ENCODE measurements at places on chromosomes 1 and 21.

GRCh38 chr1:185896863-185897262, 162.7 kb downstream of the HMCN1 start:
- no peak for DNase-seq

DNA sequence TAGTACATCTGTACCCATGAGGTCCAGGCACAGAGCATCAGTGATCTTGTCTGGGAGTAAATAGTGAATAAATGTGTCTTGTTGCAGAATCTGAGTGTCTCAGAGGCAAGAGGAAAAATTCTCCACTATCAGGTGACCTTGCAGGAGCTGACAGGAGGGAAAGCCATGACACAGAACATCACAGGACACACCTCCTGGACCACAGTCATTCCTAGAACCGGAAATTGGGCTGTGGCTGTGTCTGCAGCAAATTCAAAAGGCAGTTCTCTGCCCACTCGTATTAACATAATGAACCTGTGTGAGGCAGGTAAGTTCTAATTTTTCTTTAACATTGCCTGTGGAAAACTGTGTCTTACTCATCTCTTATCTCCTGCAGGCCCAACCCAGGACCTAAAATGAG, 43.1 kb downstream of the IL12RB2 start:
- no peak for DNase-seq

GRCh38 chr1:83909687-83910086, 89.2 kb downstream of the TTLL7 start:
- DNase-seq, result no peak

DNA sequence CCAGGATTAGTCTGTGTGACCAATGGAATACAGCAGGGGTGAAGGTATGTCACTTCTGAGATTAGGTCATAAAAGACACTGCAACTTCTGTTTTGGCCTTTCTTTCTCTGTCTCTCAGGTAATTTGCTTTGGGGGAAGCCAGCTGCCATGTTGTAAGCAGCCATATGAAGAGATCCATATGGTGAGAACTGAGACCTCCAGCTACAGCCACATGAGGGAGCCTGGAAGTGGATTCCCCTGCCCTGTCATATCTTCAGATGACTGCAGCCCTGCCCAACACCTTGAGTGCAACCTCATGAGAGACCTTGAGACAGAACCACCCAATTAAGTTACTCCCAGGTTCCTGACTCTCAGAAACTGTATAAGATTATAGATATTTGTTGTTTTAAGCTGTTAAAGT, 70.1 kb upstream of the ESRRG start:
- peak; percentile 52 for DNase-seq

Data from GM23338 (cell line).